Substantia nigra (tissue), 51 donors: ENCODE measurements at places on chromosomes 7 and 10.

- DNase-seq, result no peak
These were observed 199.2 kb upstream of the KMT2E start for GRCh38 chr7:104814671-104815400.

GRCh38 chr10:122560279-122560804 is at the start of gene DMBT1:
TSS of gene DMBT1 (plus strand) at chr10:122560754. CDS start at chr10:122560771, 17 bp downstream.
- DNase-seq, result no peak

DNA sequence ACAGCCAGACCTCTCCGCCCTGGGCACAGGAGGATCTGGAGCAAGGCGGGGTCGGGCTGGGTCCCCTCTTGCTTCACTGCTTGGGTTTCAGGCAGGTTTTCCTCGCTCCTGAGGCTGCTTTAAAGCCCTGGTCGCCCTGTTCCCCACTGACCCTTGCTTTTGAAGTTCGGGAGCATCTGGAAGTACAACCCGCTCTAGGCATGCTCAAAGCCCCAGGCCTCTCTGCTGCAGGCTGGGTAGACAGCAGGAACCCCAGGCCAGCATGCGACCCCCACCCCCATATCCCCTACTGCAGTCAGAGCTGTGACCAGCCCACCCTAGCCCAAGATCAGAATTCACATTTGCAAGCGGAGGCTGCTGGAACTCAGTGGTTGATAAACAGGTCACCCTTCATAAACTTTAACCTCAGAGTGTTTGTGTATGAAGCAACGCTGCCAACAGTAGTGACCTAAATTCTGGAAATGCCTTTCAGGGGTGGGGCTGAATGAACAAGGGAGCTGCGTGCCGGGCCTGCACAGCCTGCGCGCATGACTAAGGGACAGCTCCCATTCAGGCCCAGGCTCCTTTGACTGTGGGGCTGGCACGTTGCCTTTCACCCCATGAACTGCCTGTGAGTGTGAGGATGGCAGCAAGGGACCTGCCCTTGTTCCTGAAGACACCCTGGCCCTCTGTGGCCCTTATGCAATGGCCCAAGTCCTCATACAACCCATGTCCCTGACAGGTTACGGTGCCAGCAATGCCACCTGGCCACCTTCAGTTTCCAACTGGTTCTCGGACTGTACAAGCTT is 52.5 kb downstream of the PROSER2 start:
- no peak for DNase-seq

DNA sequence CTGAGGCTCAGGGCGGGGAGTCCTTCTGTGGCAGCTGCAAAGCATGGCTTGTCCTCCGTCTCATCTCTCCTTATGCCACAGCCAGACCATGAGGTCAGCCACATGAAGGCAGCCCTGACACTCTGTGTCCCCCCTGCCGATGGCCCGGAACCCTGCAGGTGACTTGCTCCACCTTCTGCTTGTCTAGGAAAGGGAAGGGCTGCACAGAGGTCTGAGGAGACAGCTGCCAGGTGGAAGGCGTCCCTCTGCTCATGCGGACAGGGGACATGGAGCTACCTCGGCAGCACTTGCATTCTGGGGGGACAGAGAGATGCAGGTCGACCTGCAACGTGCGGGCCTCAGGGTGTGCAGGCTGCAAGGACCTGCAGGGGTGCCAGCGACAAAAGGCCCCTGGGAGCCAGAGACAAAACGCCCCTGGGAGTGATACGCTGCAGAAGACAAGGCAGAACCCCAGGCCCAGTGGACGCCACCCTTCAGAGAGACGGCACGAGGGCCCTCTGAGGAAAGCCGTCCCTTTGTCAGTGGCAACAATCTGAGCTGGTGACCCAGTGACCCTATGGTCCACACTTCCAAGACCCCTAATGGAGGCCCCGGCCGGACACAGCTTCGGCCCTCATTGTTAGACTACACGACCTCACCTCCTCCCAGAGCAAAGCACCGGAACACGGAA is 205.2 kb upstream of the PPP2R2D start:
- no peak for DNase-seq

DNA sequence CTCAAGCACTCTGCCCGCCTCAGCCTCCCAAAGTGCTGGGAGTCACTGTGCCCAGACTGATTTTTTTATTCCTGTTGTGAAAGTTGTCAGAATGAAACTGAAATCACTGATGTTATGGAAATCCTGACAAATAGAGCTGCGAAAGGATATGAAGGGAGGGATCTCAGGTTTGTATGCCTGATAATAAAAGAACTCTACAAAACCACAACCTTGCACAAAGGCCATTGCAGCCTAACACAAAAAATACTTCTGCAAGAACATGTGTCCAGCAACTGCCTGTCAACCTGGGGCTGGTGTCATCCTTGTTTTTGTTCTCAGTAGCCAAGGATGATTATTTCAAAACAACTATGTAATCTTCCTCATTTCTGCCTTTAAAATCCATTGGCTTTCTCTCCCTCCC is 126.1 kb downstream of the NEBL start:
- DNase-seq, result no peak

DNA sequence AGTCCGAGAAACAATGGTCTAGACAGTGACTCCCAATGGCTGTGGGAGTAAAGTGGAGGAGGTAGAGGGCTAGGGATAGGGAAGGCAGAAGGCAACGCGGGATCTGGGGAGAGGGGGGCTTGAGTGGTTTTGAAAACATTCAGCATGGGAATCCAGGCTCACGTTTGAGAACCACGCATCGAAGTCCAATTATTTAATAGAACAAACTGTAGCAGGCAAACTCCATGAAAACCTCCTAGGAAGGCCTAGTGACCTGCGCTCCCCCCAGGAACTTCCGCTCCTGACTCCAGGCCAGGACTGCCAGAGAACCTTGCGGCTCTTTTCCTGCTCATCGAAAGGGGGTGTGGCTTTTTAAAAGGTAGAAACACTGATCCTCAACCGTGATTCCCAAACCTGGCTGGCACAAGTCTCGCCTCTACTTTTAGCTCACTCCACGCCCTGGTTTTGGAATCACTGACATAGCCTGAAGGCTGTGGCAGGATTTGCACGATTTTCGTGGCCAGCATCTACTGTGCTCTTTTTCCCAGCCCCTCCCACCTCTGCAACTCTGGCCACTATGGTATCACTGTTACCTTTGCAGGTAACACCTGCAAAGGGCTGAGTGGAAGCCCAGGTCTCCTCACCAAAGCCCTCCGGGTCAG is 43.4 kb downstream of the MYOF start:
- no peak for DNase-seq

GRCh38 chr7:92783260-92784201 is 52.8 kb downstream of the CDK6 start:
- no peak for DNase-seq

DNA sequence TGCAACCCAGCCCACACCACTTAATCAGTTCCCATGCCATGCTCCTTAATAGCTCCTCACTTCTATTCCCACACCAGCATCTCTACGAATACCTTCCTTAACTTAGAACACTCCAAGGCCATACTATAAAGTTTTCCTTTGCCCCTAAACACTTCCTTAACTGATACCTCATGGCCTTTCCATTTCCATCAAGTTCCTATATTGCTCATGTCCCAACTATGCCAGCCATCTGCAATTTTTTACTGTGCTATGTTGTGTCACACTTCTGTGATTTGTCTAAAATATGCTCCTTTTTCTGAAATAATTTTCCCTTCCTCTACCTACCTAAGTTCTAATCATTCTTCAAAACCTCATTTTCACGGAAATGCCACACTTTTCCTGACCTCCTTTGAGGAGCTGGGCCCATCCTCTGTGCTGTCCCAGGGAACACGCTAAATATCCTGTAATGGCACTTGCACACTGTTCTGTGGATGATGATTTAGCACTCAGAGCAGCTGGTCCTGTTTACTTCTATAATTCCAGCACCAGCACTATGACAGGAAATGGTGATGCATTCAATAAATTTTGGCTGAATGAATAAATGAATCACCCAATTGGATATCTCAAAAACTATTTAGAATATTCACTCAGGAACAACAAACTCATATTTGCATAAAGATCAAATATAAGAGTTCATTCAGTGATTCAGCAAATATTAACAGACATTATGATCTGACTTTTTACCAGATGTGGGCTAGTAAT is 266.5 kb upstream of the HGF start:
- no peak for DNase-seq

GRCh38 chr10:93097386-93097785 is 23.7 kb downstream of the CYP26A1 start:
- no peak for DNase-seq

DNA sequence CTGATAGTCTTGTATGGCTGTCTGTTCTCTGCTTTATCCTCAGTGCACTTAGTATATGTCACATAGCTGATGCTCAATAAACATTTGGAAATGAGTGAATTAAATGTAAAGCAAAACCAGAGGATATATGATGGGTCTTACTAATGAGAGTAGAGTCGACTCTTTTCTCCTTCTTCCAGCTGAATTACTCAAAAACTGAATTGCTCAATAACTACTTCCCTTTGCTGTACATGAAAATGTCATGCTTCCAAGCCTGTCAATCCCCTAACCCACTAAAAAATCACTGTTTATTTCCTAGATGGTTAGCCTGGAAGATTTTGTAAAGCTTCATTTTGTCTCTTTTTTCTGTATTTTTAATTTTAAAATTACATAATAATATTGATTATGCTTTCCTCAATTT is 88.0 kb downstream of the OR13A1 start:
- no peak for DNase-seq

- no peak for DNase-seq
These were observed 49.1 kb upstream of the PFKP start for GRCh38 chr10:3018247-3018646.
